ENCODE measurements at places on chromosomes 1 and 21.

GRCh38 chr1:46368791-46369190 is 25.3 kb upstream of the FAAH start:
- no peak for DNase-seq

- no peak for DNase-seq
These were observed 61.4 kb downstream of the GORAB start for GRCh38 chr1:170593173-170594011.

DNA sequence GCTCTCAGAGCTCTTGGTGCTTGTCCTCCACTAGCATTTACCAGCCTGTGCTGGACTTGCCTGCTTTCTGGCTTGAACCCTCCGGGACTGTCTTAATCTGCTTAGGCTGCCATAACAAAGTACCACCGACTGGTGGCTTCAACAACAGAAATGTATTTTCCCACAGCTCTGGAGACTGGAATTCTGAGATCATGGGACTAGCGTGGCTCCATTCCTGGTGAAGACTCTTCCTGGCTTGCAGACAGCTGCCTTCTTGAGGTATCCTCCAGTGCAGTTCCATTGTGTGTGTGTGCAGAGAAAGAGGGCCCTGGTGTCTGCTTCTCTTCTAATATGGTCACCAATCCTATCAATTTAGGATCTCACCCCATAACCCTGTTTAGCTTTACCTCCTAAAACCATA is 22.0 kb upstream of the RCAN1 start:
- no peak for DNase-seq

- peak; percentile 47 for DNase-seq
These were observed 1.2 kb downstream of the AGPAT3 start for GRCh38 chr21:43866260-43866629.

GRCh38 chr1:195618287-195618686 is 990.0 kb downstream of the KCNT2 start:
- DNase-seq: no peak

DNA sequence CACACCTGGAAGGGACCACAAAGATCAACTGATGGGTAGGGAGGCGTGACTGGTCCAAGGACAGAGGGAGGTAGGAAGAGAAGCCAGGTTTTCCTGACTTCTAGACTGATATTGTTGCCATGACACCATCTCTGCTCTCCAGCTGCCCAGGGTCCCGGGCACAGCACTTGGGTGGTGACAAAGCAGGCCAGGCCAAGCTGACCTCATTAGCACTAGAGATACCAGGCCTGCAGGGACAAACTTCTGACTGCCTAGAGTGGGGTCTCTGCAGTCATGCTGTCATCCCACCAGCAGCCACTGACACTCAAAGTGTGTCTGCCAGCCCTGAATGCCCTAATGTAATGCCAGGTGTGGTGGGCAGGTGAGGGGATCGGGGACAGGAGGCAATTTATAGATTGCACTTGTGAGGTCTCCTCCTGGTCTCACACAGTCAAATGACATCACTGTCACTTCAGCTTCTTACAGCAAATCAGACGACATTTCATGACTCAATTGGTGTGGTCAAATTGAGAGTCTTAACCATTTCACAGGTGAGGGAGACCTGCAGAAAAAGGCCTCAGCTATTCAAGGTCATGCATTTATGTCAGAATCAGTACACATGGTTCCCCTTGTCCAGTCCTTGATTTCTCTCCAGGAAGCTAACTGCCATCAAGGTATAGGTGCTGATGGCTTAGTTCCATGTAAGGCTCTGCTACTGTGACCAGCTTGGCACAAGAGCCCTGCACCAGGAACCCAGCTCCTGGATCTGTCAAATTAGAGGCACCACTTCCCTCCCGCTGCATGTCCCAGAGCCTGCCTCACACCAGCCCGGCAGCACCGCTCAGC is 2.7 kb downstream of the SLC9A1 start:
- DNase-seq: peak; percentile 28

GRCh38 chr1:163535807-163536206 is 214.1 kb downstream of the NUF2 start:
- DNase-seq: no peak

DNA sequence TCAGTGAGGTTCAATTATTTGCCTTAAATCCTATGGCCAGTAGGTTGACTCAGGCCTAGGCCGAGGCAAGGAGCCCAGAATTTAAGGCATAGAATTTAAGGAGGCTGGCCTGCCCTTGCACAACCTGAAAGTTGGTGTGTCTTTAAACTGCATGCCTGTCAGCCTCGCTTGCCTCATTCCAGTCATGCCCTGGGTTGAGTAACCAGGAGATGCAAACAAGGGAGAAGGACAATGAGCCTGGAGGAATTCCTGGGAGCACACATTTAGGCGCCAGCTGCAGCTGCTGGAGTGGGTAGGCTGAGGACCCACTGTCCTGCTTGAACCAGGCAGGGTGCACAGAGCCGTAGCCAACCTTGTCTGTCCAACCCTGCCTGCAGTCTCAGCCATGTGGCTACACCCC is 11.7 kb downstream of the CD2 start:
- no peak for DNase-seq

GRCh38 chr1:243849421-243850201 is 432 bp downstream of the AKT3 start:
- peak; percentile 87 for DNase-seq

DNA sequence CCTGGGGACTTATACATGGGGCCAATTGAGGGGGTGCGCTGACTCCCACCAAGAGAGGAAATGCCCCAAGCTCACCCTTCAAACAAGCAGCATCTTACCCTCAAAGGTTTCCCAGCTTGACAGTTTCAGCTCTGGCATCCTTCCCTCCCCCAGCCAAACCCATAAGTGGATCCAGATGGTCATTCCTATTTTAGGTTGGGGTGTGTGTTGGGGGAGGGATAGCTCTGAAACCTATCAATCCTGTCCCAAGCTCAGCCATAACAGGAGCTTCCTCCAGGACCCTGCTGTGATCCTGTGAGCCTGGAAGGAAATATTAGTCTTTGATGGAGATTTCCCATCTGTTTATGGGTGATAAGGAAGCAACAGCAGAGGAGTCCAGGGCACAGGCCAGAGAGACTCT is 3.4 kb upstream of the TMEM222 start:
- no peak for DNase-seq

- DNase-seq: no peak
These were observed 31.3 kb downstream of the WNT4 start for GRCh38 chr1:22111620-22112019.

GRCh38 chr1:20233394-20233793 is 47.1 kb upstream of the PLA2G2C start:
- peak; percentile 22 for DNase-seq
